ENCODE measurements at places on chromosomes 2 and 18.
A peak's percentile ranks its signal among the peaks of the same experiment; 100 is the strongest.

DNA sequence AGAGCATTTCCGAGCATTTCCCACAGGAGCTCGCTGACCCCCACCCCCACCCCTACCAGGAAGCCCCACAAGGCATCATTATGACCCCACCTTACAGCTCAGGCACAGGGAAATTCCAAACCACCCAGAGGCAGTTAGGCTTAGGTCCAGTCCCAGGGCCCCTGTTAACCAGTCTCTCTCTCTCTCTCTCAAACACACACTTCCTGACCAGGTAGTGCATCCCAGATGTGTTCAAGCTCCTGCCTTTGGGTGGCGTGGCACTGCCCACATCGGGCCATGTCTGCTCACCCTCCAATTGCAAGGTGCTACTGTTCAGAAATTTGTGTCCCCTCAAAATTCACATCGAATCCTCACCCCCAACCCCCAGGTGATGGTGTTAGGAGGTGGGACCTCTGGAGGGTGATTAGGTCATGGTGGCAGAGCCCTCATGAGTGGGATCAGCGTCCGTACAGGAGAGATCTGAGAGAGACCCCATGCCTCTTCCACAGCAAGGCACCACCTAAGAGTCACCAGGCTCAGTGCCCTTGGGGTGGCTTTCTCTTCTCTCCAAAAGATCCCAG, 8.8 kb downstream of the COPS9 start:
- DNase-seq, result no peak

DNA sequence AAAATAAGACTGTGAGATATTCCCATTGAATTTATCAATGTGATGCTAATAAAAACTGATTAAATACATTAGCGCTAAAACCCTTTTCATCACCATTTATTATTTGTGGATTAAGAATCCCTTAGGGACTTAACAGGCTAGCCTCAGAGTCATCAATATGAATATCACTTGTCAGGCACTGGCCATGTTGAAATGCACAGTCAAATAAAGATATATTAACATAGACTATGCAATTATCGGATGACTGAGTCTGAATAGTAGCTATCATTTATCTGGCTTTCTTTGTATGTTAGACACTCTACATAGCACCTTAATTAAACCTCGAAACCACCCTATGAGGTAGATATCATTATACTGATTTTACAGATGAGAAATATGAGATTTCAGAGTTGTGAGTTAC, 213.6 kb downstream of the RDH14 start:
- DNase-seq, result no peak

DNA sequence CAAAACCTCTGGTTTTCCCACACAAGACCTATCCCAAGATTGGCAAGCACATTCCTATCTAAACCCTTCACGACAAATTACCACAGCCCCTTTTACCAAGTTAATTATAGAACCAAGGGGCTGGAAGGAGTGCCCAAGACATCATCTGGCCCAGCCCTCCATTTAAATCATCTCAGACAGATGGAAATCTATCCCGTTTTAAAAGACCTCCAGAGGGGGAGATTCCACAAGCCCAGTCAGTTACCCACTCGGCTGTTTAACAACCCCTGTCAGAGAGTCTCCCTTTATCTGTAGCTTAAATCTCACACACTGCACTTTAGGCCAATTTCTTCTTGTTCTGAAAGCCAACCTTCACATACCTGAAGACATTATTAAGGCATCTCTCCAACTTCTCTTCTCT, 179.1 kb upstream of the MEIS1 start:
- no peak for DNase-seq

DNA sequence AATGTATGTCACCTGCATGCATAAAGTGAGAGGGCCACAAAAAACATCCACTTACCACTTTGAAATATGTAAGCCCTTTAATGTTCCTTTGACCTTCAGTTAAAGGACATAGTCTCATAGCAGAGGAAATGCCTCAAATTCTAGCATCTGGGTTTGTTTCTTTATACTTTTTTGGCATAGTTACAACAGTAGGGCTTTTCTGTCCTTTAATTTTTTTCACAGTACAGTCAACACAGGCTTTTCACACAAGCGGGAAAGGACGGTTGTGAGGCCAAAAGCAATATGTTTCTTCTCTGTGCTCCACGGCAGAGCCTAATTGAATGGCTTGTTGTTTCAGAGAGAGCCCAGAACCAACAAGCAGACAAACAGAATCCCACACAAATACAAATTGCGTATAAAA, 57.6 kb downstream of the CRIM1 start:
- DNase-seq, result peak; percentile 57

DNA sequence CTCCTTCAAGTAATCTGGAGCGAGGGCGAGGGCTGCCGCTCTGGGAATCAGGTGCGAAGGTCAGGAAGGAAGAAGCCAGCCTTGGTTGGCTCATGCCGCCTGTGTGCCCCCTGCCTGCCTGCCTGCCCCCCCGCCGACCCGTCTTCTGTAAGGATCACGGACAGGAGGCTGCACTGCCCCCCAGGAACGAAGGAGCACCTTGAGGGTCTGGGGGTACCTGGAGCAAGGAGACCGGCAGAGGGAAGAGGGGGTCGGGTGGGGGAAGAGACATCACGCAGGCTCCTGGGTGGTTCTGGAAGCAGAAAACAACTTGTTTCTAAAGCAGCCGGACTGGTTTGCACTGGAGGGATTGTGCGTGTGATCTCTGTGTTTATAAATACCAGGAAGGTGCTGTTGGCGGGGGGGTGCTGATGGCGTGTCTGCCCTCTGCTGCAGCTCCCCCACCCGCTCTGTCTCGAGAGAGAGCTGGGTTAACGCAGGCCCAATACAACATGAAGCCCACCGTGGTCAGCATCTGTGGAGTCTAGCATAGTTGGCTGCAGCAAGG, 1.7 kb downstream of the FOSL2 start:
- DNase-seq, result no peak

DNA sequence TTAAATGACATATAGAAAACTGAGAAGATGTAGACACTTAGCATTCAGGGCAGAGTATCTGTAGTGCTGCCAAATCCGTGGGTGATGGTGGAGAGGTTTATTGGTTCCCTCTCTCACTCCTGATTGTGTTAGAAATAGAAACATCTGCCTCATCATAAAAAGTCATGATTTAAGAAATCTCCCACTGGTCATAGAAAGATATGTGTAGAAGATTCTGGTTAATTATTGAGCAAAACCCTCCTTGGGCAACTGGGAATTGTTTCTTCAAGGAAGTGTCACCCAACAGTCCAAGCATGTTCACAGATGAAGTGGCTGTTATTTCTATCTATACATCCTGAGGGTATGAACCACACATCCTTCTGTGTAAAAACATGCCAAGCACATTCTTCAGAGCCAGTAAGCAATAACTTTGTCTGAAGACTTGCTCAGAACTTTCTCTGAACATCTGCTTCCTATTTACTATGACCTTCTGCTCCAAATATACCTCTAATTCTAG, 33.6 kb upstream of the CHRNA1 start:
- DNase-seq, result no peak

- DNase-seq, result no peak
Measured at GRCh38 chr2:195606179-195606578, 50.8 kb upstream of the SLC39A10 start.

- no peak for DNase-seq
Measured at GRCh38 chr2:191148281-191148680, 2.5 kb downstream of the STAT4 start.

DNA sequence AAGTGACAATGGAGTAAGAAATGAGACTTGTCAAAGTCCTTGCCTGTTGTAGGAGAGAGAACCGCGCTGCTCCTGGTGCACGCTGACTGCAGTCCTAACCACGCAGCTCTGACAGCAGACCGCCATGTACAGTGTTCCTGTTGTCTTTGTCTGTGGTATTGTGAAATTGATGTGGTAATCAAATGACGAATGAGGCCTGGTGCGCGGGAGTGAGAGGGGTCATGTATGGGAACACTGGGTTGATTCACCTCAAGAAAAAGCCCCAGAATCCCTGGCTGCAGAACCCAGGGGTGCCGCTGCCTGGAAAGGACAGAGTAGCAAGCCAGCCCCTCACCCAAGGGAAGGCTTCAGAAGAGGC, 64.0 kb downstream of the INPP4A start:
- DNase-seq, result no peak

Measured in foreskin melanocyte (primary cell).